ENCODE measurements at places on chromosomes 11 and 22. TPM values are rescaled to one million over a fixed set of nuclear protein-coding genes. Genes with fewer than 3 reads are reported as not detected.

- no peak for DNase-seq
Observed at GRCh38 chr22:19848298-19849224, 6.1 kb downstream of the GNB1L start.

GRCh38 chr22:50551160-50551752 is 5.6 kb downstream of the KLHDC7B start:
- no peak for DNase-seq

GRCh38 chr22:37303821-37304274 is 21.5 kb downstream of the CYTH4 start:
- no peak for DNase-seq

DNA sequence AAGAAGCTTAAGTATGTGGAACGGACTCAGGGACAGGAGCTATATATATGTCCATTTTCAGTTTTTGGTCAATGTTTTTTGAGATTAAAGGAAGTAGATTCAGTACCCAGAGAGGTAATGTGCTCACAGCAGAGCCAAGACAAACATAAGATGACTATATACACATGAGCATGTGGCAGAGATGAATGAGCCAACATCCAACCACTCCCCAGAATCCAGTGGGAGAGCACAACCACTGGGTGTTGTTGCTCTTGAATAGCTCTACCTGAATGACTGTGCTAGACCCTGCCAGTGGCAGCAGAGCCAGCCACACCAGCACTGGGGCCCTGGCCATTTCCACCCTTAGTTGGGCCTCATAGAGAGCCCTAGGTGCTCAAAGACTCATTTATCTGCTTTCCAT is 10.7 kb upstream of the SYTL2 start:
- DNase-seq, result no peak

DNA sequence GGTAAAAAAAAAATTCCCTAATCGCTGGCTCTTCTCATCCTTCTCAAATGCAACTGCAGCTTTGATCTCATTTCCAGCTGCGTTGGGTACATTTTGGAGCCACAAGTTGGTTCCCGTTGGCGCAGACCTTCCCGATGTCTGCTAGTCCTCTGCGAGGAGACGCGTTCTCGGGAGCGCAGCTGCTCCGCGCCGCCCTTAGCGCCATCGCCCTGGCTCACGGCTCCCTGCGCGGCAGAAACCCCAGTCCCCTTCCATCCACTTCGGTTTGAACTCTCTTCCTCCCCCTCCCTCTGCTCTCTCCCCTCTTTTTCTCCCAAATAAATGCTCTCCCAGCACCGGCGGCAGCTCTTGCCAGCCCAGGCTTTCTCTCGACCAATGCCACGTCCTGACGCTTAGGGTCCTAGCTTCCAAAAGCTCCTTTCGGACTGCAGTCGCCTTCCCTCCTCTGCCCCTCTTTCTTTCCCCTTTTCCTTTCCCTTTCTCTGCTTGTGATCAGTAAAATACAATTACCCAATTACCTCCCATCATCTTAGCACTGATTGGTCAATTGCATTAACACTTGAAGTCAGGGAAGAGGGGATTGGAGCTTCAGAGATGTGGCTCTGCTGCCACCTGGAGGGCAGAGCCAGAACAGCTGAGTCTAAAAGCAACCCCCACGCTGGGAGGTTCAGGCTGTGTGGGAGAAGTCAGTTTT is 1165.7 kb downstream of the LRRC4C start:
- peak; percentile 92 for DNase-seq

DNA sequence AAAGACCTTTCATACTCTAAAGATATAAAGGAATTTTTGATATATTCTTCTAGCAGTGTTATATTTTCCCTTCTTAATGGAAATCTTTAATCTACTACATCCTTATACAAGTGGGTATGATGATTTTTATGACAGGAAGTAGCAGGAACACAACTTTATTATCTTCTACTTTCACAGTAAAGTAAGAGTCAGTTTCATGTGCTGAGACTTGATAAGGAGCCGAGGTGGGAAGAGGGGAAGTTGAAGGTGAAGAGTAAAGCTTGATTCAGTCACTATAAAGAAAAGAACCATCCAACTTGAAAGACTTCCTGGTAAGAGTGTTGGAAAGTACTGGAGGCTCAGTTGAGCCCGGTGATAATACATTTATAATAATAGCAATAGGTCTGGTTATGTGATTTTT is 82.1 kb upstream of the PTH start:
- no peak for DNase-seq

The STX3 gene
- 78.8 TPM for polyA plus RNA-seq

The FDX1 gene
- 17.7 TPM for polyA plus RNA-seq

All from left kidney (tissue), 8 donors.